ENCODE measurements at places on chromosomes 1 and 21.
A peak's percentile ranks its signal among the peaks of the same experiment; 100 is the strongest.

GRCh38 chr1:4830707-4831106 is 176.3 kb downstream of the AJAP1 start:
- DNase-seq: no peak

GRCh38 chr1:40689737-40690136 is 1.8 kb upstream of the NFYC start:
- DNase-seq: no peak

DNA sequence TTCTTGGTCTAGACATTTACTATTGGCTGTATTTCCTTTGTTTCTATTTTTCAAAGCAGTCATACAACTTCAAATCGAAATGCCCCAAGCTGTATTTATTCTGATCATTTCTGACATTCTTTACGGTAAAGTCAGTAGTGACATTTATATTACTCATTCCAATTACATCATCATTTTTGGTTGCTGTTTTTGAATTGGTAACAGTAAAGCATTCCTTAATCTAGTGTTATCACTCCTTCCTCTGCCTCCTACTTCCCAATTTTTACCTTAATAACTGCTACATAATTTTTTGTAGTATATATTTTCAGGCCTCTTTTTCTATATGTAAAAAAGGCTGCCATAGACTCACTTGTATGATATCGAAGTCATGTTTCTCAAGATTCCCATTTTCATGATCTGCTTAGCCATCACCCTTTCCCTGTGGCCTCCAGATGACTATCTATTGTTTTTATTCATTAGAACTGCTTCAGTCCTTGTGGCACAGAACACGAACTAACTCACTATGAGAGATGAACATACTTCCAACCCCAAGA is 167.2 kb downstream of the RUNX1 start:
- DNase-seq: peak; percentile 46

DNA sequence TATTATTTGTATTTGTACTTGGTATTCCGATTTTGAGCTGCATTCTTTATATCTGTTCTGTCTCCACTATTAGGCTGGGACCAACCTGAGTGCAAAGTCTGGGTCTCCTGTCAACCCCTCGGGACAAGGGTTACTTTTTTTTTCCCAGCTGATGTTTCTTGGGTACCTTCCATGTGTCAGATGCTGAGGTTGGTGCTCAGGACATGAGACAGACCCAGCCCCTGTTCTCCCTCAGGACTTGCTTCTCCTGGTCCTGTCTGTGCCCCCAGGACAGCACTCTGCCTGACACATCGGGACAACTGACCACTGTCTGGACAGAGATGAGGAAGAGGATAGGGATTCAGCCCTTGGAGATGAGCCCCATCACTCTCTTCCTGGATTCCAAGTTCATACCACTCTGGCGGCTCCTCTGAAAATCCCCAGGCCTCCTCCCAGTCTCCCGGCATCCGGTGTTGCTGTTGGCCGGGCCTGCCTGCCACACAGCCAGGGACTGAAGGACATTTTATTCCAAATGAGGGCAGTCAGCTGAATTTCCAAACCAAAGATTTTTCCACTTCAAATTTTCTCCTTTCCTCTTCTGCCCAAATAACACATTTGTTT is 55.6 kb upstream of the FMOD start:
- no peak for DNase-seq

DNA sequence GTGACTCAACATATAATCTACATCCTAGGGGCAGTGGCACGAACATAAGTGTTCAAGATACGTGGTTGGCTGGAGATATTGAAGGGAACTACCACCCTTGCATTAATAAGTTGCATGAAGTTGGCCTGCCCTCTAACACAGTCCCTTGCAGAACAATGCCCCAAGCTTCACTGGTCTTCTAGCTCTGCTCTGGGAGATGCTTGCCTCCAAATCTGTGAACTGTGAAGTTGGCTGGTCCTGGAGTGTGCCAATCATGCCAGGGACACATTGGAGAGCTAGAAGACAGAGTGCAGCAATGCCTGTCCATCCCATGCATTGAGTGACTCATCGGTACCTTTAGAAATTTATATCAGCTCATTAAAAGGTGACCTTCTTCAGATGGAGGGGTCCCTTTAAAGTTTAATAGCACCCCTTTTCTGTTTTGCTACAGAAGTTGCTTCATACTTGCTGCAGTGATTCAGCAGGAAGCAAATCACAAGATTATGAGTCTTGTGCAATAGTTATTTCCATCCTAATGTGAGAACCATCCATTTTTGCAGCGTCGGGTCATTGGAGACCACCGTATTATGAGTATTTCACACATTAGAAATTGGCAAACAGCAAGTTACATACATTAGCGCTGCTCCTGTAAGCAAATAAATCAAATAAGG is 55.2 kb upstream of the KAZN start:
- DNase-seq: no peak

GRCh38 chr1:3943806-3944577 is 43.9 kb upstream of the C1orf174 start:
- no peak for DNase-seq

GRCh38 chr1:222390181-222390580 is 157.7 kb downstream of the HHIPL2 start:
- DNase-seq: no peak

GRCh38 chr1:60228041-60228491 is 154.5 kb upstream of the C1orf87 start:
- DNase-seq: no peak

DNA sequence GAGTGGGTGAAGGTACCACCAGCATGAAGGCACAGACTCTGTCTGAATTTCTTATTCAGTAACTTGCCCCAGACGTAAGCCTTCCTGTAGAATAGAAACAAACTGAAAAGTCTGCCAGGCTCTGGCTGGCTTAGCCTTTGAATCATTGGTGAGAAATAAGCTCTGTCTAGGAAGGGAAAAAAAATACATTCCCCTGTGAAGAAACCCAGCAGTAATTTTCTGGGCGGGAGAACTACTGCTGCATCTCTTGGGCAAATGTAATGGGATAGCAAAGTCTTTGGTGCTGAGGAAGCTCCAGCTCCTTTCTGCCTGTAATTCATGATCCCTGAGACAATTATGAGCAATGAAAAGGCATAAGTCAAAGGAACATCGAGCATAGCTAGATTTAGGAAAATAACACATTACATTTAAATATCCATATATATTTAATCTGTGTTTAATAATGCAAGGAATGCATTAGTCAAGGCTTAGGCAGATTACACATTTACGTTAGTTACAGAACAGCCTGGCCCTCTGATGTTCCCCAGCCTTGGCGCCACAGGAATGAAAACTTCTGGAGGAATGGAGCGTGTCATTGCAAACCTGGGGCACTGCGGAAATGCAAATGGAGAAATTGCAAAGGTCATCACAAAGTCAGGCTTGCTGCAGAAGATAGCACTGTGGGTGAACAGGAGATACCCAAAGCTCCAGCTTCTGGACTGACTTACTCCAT is 216.3 kb upstream of the CAMK1G start:
- DNase-seq: peak; percentile 36

GRCh38 chr21:29104239-29104708 is 26.2 kb upstream of the MAP3K7CL start:
- DNase-seq: no peak

GRCh38 chr1:12486401-12487005 is 131.5 kb downstream of the DHRS3 start:
- peak; percentile 86 for DNase-seq

DNA sequence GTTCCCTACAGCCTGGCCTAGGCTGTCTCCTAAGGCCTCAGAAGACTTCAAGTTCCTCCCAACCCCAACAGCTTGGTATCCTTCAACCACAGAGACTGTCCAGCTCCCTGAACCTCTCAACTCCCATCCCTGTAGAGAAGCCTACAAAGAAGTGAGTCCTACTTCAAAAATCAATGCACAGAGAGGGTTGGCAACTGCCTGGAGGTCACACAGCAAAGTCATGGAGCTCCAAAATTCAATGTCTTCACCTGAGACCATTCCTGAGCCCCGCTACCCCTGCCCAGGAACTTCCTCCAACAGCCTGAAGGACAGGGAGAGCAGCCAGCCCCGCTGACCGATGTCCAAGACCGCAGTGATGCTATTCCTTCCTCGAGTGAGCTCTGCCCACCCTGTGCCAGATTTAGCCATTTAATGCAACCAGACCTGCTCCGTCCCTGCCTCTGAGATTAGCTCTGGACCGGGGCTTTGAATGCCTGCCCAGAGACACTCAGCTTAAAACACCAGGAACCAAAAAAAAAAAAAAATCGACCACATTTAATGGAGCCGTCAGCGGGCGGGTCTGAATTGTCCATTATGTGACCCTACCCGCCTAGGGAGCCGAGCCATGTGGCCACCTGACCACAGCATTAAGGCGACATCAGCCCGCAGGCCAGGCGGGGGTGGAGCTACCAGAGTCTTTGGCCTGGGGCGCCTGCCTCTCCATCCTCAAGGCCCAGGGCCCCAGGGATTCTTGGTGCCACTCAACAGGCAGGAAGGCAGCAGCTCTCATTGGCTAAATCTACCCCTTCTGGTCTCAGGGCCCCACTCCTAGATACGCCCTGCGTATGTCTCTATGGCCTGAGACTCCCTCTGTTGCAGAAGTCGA is 148.6 kb downstream of the SYF2 start:
- DNase-seq: no peak

DNA sequence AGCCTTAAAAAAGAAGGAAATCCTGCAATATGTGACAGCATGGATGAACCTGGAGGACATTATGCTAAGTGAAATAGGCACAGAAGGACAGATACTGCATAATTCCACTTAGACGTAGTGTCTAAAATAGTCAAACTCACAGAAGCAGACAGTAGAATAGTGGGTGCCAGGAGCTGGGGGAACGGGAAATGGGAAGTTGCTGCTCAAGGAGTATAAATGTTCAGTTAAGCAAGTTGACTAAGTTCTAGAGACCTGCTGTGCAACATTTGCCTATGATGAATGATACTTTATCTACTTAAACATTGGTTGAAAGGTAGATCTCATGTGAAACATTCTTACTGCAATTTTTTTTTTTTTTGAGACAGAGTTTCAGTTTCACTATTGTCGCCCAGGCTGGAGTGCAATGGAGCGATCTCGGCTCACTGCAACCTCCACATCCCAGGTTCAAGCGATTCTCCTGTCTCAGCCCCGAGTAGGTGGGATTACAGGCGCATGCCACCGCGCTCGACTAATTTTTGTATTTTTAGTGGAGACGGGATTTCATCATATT is 197.8 kb downstream of the HIVEP3 start:
- no peak for DNase-seq

- DNase-seq: no peak
These were observed 13.1 kb upstream of the DUSP12 start for GRCh38 chr1:161736335-161736969.

DNA sequence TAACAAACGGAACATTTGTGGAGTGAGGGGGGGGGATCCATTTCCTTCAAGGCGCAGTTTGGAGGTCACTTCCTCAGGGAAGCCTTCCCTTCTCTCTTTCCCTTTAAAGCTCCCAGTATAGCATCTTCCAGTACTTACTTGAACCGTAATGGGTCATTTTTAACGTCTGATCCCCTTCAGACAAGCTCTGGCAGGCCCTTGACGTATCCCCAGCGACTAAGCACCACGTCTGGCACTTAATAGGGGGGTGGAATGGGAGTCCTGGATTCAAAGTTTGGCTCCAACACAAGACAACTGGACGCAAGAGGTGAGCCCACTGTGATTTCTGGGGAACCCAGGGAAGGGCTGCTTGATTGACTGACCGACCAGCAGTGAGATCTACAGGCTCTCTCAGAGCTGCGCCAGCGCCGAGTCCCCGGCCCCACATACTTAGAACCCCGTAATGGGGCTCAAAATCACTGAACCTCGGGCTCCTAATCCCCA is 441 bp downstream of the YARS1 start:
- DNase-seq: no peak

- no peak for DNase-seq
These were observed 11.5 kb downstream of the SORT1 start for GRCh38 chr1:109386054-109386717.

GRCh38 chr21:45607021-45607908 is 36.3 kb upstream of the PCBP3 start:
- no peak for DNase-seq

- DNase-seq: peak; percentile 9
These were observed 9.1 kb upstream of the ATAD3B start for GRCh38 chr1:1462318-1462966.

- no peak for DNase-seq
These were observed 26.2 kb downstream of the DMAP1 start for GRCh38 chr1:44239331-44239960.

GRCh38 chr1:29527314-29528004 is 291.1 kb downstream of the PTPRU start:
- DNase-seq: no peak

GRCh38 chr21:15063081-15063813 is 1.6 kb downstream of the NRIP1 start:
- DNase-seq: no peak

Data from trophoblast cell (in vitro differentiated cells and primary cell).